Neural crest cell (in vitro differentiated cells): ENCODE measurements at places on chromosomes 4 and X. TPM values are rescaled to one million over a fixed set of nuclear protein-coding genes. Genes with fewer than 3 reads are reported as not detected.

The SCD5 gene
- total RNA-seq = 39.5 and 40.7 TPM in 2 replicates

DNA sequence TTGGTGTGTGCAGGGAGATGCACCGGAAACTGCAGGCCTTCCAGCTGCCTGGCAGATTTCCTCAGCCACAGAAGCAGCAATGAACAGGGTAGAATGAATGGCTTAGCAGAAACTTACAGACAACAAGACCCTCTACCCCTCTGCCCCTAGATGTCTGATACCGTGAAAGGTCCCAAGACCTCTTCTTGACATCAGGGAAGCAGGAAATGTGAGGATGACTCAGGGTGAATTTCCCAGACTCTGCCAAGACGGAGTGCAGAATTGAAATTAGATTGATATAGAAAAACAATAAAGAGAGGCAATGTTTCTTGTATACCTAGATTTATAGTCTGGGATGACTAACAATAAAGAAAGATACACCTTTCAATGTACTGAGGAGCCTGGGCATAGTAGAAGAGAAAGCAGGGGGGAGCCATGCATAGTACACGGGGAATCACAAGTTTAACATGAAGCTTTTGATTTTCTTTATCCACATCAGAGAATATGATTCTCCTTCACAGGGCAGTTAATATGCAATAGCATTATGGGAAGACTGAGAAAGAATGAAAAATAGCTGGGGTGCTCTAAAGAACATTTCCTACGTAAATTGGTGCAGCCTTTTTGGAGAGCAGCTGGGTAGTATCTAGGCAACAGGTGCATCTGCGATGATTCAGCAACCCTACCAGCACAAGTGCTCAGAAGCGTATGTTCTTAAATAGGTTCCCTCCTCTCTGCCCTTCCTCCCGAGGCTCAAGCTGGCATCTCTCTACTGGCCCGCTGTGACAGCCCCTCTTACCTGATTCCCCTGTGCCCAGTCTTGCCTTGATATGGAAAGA, 18.3 kb upstream of the CXCR3 start:
- H3K4me3 ChIP-seq = no peak overlapping the region
- H3K27ac ChIP-seq = no peak overlapping the region
- H3K36me3 ChIP-seq = no peaks in the 10 kb centered on the region
- no peak for DNase-seq

- DNase-seq = no peak
- no peak overlapping the region for H3K4me3 ChIP-seq
- no peaks in the 10 kb centered on the region for H3K4me1 ChIP-seq
- no peak overlapping the region for H3K27ac ChIP-seq
- H3K36me3 ChIP-seq = no peaks in the 10 kb centered on the region
Observed at GRCh38 chr4:22997358-22998224, 304.9 kb downstream of the GBA3 start.

DNA sequence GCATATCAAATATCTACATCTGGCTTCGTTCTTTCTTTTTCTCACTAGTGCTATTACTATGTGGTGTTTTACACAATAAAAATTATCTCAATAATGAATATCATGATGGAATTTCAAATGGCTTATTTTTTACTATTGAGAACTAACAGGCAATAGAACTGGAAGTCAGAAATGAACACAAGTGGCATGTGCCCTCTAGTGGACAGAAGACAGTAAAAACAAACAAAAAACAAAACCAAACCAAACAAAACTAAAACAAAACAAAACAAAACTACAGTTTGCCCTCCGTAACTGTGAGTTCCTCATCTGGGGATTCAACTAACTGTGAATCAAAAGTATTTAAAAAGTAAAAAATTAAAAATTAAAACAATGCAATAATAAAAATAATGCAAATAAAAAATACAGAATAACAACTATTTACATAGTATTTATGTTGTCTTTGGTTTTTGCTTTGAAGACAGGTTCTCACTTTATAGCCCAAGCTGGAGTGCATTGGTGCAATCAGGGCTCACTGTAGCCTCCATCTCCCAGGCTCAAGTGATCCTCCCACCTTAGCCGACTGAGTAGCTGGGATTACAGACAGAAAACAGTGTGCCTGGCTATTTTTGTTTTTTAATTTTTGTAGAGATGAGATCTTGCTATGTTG, 195.6 kb upstream of the TACR3 start:
- no peaks in the 10 kb centered on the region for H3K27me3 ChIP-seq
- H3K27ac ChIP-seq = no peak overlapping the region
- no peak overlapping the region for H3K4me3 ChIP-seq
- no peaks in the 10 kb centered on the region for H3K36me3 ChIP-seq
- DNase-seq = no peak
- H3K4me1 ChIP-seq = peaks cover 9% of the 10 kb centered on the region

The PLXNB3 gene
- 15.7 and 16.2 TPM in 2 replicates for total RNA-seq

DNA sequence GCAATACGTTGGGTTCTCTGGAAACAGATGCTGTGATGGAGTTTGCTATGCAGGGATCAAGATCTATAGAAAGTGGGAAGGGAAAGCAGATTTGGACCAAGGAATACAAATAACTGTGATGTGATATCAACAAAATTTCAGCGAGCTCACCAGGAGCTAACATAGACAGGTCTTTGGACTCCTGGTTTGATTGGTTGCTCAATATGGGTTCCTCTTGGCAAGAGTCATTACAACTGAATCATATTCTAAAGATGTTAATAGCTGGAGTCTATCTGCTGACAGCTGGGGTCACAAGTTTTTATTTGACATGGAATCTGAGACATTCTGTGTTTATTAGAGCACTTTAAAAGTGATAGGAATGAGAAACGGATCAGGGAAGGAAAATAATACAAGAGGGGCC, 637.6 kb upstream of the GNPDA2 start:
- no peak overlapping the region for H3K4me3 ChIP-seq
- no peak overlapping the region for H3K27ac ChIP-seq
- H3K27me3 ChIP-seq = no peaks in the 10 kb centered on the region
- DNase-seq = no peak
- no peaks in the 10 kb centered on the region for H3K4me1 ChIP-seq
- H3K36me3 ChIP-seq = no peaks in the 10 kb centered on the region

The CYSLTR1 gene
- not detected in 2 replicates for total RNA-seq

- H3K4me1 ChIP-seq = no peaks in the 10 kb centered on the region
- H3K27ac ChIP-seq = no peak overlapping the region
- H3K36me3 ChIP-seq = no peaks in the 10 kb centered on the region
- no peak for DNase-seq
- no peaks in the 10 kb centered on the region for H3K27me3 ChIP-seq
Observed at GRCh38 chr4:78606035-78606434, 54.5 kb downstream of the ANXA3 start.

The CCSER1 gene
- total RNA-seq = 9.8 and 11.9 TPM in 2 replicates

The CXCL5 gene
- 0.28 and 0.45 TPM in 2 replicates for total RNA-seq

The NEK1 gene
- total RNA-seq = 13.0 and 14.7 TPM in 2 replicates
